ENCODE measurements at places on chromosomes 5 and 9.

- no peaks in the 10 kb centered on the region for H3K27me3 ChIP-seq
- no peak overlapping the region for H3K27ac ChIP-seq
- DNase-seq, result no peak
- no peaks in the 10 kb centered on the region for H3K36me3 ChIP-seq
Measured at GRCh38 chr9:17088566-17088965, 46.3 kb upstream of the CNTLN start.

DNA sequence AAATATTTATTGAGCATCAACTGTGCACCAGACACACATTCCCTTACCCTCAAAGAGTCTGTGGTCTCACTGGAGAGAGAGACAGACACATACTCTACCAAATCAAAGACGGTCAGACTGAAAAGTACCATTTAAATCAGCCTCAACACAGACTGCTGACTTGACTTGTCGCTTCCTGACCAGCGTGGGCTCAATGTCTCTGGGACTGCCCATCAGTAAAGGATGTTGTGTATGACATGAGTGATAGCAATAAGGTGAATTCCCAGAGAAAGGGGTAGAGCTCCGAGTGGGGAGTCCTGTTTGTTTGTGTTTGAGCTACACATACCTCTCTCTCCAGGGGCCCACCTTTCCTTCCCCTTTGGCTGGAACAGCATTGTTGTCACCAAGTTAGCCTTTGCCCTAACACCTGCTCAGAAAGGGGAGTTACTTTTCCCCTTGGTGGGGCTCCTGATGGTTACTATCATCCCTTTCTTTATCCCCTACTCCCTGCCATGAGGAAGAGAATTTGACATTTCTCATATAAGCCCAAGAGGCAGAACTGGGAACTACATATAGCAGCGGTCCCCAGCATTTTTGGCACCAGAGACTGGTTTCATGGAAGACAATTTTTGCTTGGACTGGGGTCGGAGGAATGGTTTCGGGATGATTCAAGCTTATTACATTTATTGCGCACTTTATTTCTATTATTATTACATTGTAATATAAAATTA is 33.9 kb downstream of the NR4A3 start:
- peaks cover 22% of the 10 kb centered on the region for H3K4me1 ChIP-seq
- H3K27ac ChIP-seq, result no peak overlapping the region
- H3K27me3 ChIP-seq, result peaks cover 2% of the 10 kb centered on the region
- DNase-seq, result no peak
- H3K4me3 ChIP-seq, result no peak overlapping the region
- no peaks in the 10 kb centered on the region for H3K36me3 ChIP-seq

DNA sequence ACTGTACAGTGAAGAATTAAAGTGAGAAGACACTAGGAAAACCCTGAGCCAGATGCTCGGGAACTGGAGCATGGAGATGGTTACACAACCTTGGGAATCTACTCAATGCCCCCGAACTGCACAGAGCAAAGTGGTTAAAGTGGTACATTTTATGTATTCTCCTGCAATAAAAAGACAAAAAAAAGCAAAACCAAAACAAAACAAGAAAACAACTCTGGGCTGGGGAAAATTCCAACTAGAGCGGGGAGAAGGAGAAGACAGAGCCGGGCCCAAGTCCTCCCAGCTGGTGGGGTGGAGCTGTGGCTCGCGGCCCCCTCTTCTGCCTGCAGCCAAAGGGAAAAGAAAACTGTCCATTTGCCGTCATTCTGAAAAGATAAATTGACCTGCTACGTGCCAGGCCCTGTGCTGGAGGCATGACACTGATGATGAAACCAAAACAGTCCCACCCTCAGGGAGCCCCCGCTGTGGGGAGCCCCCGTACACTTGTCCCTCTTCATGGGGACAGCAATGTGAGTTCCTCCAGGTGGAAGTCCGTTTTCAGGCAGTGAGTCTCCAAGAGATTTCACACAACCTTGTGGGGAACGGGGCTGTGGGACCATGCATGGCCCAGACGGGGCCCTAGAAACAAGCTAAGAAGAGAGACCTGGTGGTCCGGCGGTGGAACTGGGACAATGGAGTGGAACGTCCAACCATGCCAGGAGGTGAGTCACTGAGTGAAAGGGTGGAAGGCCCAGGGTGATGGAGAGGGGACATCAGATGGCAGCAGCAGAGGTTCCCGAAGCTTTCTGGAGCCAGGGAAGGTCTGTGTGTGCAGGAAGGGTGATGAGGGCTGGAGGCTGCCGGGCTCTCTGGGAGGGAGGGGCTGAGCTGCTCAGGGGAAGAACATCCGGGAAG is 114.8 kb upstream of the COL5A1 start:
- H3K36me3 ChIP-seq, result peaks cover 8% of the 10 kb centered on the region
- no peak overlapping the region for H3K27ac ChIP-seq
- DNase-seq, result no peak
- no peak overlapping the region for H3K4me3 ChIP-seq
- H3K4me1 ChIP-seq, result no peaks in the 10 kb centered on the region

DNA sequence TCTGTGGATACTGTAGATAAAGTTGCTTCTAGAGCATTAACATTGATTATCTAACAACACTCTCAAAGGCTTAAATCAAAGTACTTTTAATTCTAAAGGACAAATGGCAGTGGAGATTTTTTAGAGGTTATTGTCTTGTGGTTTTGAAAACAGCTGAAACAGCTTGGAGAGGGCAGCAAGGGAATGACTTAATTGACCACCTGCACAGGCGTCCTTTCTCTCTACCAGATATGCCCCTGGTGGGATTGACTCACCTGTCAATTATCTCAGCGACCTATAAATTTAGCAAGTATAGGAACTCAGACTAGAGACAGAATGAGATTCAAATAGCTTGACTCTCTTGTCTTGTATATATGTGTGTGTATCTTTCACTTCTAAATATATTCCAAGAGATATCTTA is 13.5 kb downstream of the ARL14EPL start:
- H3K27ac ChIP-seq, result no peak overlapping the region
- no peak overlapping the region for H3K4me3 ChIP-seq
- H3K27me3 ChIP-seq, result no peaks in the 10 kb centered on the region
- peaks cover 8% of the 10 kb centered on the region for H3K4me1 ChIP-seq
- DNase-seq, result no peak
- no peaks in the 10 kb centered on the region for H3K36me3 ChIP-seq

DNA sequence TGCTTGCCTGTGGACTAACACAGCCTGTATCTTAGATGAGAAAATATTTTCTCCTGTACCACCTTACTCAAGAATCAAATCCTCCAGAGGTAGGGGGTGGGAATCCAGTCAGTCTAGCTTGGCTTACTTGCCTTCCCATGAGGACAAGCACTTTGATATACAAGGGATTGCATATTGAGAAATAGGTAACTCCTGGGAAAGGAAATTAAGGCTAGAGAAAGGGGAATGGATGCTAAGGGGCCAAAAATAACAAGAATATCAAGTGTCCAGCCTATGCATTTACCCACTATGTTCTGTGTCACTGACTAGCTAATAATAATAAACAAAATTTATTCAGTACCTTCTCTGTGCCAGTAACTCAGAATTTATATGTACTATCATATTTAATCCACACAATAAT is 21.4 kb upstream of the SNX2 start:
- H3K4me3 ChIP-seq, result no peak overlapping the region
- peaks cover 4% of the 10 kb centered on the region for H3K27me3 ChIP-seq
- DNase-seq, result no peak
- H3K27ac ChIP-seq, result no peak overlapping the region

- H3K27me3 ChIP-seq, result no peaks in the 10 kb centered on the region
- no peaks in the 10 kb centered on the region for H3K4me1 ChIP-seq
Measured at GRCh38 chr9:123615381-123615780, 259.4 kb downstream of the CRB2 start.

DNA sequence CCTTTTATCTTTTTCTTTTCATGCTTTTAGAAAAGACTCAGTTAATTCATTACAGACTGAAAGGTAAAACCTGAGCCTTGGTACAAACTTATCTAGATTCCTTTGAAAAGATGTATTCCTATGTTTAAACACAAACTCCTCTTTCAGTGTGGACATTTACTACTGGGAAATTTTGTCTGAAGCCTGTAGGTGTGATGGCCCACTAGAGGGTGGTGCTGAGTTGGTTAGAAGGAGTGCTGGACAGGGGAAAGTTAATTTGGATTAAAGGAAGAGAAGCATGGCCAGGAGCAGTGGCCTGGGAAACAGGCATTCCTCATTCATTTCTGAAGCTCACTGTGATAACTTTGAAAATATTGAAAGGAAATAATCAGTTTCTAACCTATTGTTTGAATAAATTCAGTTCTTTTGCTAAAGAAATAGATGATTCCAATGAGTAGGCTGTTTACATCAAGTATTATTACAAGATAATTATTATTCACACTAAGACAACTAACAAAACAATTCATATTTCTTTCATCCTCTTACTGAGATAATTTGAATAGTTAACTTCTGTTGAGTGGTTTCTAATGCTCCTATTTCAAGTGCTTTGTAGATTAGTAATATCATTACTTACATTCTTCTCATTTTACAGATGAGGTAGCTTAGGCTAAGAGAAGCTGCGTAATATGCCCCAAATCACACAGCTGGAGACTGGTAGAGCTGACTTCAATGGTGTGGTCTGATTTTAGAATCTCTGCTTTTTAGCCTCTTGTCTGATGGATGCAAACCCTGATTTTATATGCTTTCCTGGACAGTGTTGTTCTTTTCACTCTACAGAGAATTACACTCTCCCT is 150.9 kb downstream of the ADGRV1 start:
- H3K27ac ChIP-seq, result no peak overlapping the region
- H3K4me3 ChIP-seq, result no peak overlapping the region
- peak; percentile 47 for DNase-seq
- H3K4me1 ChIP-seq, result peaks cover 5% of the 10 kb centered on the region

DNA sequence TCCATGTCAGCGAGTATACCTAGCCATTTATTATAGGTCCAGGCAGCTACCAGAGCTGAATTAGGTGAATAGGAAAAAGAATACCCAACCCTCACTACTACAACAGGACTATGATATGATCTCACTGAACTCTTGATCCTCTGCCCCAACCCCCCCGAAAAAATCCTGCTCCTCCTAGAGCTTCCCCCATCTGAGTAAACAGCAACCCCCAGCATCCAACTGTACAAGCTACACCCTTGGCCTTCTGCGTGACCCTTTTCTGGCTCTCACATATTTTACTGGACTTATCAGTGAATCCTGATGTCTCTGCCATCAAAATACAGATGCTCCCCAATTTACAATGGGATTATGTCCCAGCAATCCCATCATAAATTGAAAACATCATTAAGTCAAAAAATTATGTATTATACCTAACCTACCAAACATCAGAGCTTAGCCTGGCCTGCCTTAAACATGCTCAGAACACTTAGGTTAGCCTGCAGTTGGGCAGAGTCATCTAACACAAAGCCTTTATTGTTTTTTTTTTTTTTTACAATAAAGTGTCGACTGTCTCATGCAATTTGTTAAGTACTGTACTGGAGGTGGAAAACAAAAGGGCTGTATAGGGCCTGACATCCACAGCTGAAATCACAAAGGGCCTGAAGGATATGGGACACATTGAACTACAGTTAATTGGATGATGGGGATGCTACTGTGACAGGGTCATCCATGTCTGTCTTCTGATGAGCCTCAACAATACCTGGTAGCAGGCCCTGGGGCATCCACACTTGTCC is 128.9 kb upstream of the ERCC6L2 start:
- no peaks in the 10 kb centered on the region for H3K36me3 ChIP-seq
- peaks cover 2% of the 10 kb centered on the region for H3K27me3 ChIP-seq
- H3K4me1 ChIP-seq, result peaks cover 4% of the 10 kb centered on the region
- H3K4me3 ChIP-seq, result no peak overlapping the region
- no peak overlapping the region for H3K27ac ChIP-seq

DNA sequence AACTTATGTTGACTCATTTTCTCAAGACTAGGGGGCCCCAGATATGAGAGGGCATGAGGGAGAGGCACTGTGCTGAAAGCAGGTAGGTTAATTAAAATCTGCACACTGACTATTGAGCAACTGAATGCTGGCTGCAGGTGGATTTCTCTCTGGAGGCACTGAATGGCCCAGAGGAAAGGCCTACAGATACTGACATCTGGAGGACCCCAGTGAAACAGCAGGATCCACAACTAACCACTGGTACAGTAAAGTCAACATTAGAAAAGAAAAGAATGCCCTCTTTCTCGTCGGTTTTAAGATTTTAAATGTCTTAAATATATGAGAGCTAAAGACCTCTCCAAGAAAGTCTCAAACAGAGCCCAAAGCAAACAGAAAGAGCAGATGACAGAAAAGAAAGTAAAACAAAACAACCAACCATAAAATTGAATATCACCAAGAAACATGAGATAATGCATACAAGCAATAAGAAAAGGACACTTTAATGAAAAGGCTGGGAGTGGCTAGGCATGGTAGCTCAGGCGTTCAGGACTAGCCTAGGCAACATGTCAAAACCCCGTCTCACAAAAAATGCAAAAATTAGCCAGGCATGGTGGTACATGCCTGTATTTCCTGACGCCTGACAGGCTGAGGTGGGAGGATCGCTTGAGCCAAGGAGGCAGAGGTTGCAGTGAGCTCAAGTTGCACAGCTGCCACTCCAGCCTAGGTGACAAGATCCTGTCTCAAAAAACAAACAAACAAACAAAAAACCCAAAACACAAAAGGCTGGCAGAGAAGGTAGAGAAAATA is 43.3 kb downstream of the PUM3 start:
- H3K36me3 ChIP-seq, result peaks cover 5% of the 10 kb centered on the region
- no peak for DNase-seq
- H3K4me1 ChIP-seq, result no peaks in the 10 kb centered on the region
- no peak overlapping the region for H3K4me3 ChIP-seq
- no peak overlapping the region for H3K27ac ChIP-seq

DNA sequence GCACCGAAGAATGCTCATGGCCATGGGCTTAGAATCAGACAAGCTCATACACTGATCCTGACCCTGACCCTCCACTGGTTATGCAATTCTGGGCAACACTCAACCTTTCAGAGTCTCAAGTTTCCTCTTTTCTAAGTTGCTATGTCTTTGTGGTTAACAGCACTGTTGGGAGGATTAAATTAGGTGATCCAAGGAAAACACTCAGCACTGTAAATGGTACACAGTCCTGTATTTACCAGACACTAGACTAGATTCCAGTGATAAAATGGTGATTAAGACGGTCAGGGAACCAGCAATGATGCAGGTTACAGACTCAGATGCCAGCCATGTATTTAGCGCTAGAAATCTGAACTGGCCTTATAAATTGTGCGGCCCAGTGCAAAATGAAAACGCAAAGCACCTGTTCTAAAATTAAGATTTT is 8.1 kb downstream of the ARL15 start:
- H3K27ac ChIP-seq, result no peak overlapping the region
- no peaks in the 10 kb centered on the region for H3K27me3 ChIP-seq
- DNase-seq, result no peak
- H3K4me1 ChIP-seq, result peaks cover 31% of the 10 kb centered on the region

GRCh38 chr9:107404736-107405135 is 84.8 kb downstream of the KLF4 start:
- no peak overlapping the region for H3K4me3 ChIP-seq
- no peak overlapping the region for H3K27ac ChIP-seq
- peaks cover 8% of the 10 kb centered on the region for H3K36me3 ChIP-seq
- no peak for DNase-seq
- peaks cover 2% of the 10 kb centered on the region for H3K27me3 ChIP-seq
- H3K4me1 ChIP-seq, result no peaks in the 10 kb centered on the region

DNA sequence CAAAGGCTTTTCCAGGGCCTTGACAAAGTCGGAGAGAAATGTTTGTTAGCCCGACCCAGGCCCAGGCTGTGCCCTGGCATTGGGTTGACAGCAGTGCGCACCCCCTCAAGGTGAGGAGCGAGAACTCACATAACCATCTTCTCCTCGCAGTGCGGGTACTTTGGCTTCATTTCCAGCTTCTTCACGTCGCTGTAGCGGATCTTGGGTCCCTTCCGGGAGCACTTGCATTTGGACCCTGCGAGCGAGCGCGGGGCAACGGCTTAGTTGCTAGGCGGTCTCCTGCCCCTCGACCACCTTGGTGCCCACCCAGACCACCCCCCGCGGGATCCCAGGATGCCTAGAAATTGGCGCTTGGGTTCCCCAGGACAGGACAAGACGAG is 496 bp downstream of the CXCL14 start:
- H3K36me3 ChIP-seq, result no peaks in the 10 kb centered on the region
- peaks cover 30% of the 10 kb centered on the region for H3K27me3 ChIP-seq
- DNase-seq, result no peak
- H3K4me3 ChIP-seq, result peak overlapping the region; percentile 57
